Mucosa of gallbladder (tissue), 1 donor: ENCODE measurements at places on chromosomes 6 and 20.

DNA sequence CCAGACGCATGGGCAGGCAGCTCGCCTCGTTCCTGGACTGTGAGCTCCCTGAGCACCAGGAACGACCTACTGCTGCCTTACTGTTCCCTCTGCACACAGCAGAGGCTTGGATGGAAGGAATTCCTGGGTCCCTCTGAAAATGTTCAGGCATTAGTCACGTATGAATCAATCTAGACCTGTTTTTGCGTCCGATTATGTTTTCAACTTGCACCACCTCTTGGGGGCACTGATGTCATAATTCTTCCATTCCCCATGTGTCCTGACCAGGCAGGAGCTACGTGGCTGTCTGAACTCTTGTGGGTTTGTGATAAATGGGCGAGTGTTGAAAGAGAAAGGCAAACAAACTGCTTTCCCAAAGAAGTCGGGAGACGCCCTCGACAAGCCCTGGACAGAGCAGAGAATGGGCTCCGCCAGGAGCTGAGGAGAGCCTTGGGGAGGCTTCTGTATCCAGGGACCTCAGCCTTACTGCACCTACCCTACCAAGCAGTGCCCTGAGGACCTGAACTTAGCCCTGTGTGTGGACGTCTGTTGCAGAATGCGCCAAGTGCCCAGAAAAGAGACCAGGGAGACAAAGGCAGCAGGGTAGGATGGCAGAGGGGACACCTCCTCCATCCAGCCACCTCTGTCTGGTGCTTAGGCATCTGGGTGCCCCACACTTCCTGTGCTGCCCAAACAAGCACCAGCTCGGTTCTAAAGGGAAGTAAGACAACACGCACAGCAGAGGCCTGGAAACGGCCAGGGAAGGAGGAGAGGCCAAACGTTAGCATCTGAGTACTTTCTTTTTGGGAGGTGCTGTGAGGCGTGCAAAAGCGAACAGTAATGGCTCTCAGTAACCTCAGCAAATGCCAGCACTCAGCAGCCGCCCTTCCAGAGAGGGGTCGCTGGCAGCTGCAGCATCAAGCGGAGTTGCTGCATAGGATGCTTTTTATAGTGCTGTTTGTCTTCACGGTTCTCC, 124.2 kb downstream of the LY86 start:
- no peak for DNase-seq

DNA sequence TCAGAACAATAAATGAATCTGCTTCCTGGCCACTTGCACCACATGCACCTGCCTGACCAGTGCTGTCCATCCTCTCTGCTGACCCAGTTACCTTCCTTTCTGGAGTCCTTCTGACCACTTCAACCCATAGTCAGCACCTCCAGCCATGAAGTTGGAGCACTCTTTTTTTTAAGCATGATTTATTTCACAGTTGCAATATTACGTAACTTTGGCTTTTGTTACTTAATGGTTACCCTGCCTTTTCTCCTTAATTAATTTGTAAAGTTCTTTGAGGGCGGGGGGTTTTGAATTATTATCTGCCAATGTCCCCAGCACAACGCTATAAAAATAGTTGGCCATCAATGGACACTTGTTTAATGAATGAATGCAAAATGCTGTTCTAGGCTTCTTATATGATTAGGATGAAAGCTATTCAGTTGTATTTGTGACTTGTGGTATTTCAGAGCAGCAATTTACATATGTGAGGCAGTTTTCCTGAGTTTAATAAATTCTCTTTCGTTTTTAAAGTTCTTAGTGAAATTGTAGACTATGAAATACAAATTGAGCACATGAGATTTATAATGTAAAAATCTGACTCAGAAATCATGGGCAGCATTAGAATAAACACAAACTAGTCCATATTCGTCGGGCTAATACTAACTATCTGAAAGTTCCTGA, 180.0 kb downstream of the HS3ST5 start:
- DNase-seq = no peak

DNA sequence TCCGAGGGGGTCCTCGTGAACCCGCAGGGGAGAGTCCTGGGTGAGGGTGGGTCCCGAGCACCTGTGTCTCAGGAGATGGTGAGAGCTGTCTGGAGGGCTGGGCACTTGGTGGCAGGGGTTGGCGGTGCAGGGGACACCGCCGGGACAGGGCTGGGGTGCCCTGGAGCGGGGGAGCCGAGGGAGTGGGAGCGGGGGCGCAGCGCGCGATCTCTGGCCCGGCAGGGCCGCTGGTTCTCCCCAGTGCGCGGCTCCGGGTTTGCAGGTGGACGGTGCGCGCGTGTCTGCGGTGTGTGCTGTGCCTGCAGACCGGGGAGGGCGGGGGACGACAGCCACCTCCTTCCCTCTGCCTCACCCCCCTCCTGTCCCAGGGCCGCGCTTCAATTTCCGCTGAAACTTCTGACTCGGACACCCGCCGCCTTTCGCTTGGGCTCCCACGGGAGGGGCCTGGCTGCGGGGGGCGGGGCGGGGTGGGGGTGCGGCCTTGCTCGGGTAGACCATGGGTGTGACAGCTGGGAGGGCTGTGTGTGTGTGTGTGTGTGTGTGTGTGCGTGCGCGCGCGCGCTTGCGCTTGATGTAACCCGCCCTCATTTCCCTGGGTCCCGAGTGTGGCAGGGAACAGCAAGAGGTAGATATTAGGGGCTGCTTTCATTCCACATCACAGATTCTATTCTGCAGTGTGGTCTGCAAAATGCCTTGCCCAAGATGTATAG, 1.2 kb downstream of the TRIB3 start:
- DNase-seq = peak; percentile 70

- DNase-seq = no peak
These were observed 227.0 kb downstream of the BMP2 start for GRCh38 chr20:6994452-6994851.

- DNase-seq = no peak
These were observed 103.4 kb upstream of the CCN2 start for GRCh38 chr6:132054525-132054924.

DNA sequence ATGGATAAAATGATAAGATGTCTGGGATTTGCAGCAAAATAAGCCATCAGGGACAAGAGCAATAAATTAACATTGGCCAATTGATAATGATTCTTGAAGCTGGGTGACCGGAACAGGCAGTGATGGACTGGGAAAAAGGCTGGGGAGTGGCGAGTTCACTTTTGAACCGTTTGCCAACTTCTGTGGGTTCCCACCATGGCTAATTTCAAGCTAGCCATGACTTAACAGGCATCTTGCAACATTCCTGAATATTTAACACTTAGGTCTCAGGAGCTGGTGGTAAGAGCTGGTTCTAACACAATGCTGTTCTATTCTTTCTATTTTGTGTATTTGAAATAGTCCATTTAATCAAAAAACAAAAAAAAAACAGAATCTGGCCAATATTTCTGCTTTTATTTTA, 37.6 kb upstream of the CD83 start:
- DNase-seq = no peak

DNA sequence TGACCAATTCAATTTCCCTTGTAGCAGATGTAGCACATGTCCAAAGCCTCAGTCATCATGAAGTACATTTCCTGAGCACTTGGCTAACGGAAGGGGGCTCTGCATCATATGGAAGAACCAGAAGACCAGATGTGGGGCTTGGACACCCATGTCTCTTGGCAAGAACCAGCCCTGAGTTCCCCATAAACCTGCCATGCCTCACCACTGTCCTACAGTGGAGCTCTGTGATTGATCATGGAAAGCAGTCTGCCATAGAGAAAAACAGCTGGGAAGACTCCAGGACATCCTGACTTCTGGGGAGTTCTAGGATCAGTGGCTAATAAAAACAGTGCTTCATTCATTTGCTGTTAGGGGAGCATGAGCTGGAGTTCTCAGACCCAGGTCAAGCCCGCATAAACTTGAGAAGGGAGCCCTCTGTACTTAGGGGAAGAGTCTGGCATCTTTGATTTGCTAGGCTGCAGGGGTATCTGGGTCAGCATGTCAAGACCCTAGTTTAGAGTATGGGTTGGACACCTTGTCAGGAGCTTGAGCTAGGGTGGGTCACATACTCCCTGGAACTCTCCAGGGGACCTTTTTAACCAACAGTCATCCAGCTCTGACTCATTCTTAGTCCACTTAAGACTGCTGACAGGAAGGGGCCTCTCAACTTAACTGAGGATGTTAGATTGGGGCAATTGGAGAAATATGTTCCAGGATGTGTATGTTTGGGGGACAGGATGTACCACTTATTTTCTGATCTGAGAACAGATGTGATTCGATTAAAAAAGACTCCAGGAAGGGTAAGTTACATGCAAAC, 26.3 kb upstream of the TRAM2 start:
- no peak for DNase-seq

DNA sequence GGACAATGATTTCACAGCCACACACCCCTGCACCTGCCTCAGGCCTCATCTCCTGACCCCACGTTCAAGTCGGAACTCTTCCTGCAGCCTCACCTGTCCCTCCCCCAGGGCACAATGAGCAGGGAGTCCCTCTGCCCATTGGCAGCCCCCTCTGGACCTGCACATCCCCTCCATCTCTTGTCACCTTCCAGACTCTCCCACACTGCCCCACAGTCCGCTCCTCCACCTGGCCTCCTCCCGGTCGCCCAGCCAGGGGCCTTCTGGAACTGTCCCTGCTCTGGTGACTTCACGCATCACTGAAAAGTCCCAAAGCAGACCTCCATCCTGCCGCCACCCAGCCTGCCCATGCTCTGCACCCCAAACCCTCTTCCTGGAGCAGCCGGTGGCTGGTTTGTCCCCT, 4.7 kb downstream of the CTSZ start:
- no peak for DNase-seq

GRCh38 chr6:127971386-127971785, 70.5 kb upstream of the THEMIS start:
- no peak for DNase-seq

DNA sequence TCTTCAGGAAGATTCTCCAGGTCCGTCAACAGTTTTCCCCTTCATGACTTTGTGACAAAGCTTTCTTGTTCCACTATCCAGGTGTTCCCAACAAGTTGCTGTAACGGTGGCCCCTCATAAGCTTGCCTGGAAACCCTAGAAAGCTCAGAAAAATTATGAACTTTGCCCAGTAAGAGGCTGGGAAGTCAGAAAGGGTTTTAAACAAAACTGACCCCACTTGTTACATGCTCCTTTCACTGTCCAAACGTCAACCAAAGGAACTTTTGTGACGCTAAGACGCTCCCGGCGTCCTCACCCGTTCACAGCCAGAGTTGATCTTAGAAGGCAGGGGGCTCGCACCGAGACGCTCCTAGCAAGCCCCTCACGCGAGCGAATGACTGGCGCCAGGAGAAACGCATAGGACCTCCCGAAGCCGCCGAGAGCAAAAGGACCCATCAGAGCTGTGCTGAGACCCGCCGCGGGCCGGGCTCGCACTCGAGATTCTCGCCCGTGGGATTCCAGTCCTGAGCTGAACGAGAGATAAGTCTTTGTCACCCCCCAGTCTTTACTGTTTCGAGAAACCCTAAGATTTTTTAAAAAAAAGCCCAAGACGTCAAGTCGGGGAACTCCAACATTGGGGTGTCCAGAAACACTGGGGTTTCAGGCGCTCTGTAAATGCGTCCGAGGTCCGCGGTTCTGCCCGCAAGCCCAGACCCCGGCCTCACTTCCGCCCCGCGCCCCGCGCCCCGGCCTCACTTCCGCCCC, 544 bp upstream of the ACAT2 start:
- no peak for DNase-seq

- no peak for DNase-seq
These were observed 808 bp downstream of the SDC4 start for GRCh38 chr20:45347297-45347935.

DNA sequence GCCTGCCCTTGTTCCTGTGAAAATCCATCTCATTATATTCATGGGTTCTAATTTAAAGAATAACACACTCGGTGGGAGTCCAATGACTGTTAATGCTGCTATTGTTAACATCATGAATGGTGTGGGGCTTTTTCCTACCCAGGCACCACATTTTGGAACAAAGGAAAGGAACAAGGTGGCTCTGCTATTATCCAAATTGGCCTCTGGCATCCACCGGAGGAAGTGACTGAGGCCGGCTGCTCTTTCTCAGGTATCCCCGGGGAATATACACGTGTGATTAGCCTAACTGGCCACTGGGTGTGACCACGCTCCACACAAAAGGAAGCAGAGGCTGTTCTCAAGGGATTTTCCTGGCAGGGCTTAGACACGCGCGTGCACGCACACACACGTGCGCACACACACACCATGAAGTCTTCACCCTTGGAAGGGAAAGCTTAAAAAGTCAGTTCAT, 601.2 kb upstream of the ARID1B start:
- peak; percentile 35 for DNase-seq

DNA sequence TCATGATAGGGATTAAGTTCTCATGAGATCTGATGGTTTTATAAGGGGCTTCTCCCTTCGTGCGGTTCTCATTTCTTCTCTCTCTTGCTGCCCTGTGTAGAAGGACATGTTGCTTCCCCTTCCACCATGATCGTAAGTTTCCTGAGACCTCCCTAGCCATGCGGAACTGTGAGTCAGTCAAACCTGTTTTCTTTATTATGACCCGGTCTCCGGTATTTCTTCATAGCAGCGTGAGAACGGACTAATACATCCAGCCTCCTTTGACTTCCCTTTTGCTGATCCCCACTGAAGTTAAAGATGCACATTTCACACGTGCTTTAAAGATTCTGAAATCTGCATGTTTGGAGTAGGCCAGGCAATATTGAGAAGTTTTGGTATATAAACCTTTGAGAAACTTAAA, 543.1 kb downstream of the PRKN start:
- DNase-seq = no peak

GRCh38 chr6:120960761-120961160, 373.5 kb downstream of the TBC1D32 start:
- no peak for DNase-seq

- no peak for DNase-seq
These were observed 13.9 kb downstream of the DEF6 start for GRCh38 chr6:35311390-35312075.

- DNase-seq = peak; percentile 84
These were observed at the start of gene SERPINB6 for GRCh38 chr6:2971420-2972218. TSS of gene SERPINB6 (minus strand) at chr6:2971567. CDS start at chr6:2959332, 12,235 bp downstream.
